ENCODE measurements at places on chromosomes 4 and X.
A peak's percentile ranks its signal among the peaks of the same experiment; 100 is the strongest.

- no peak for DNase-seq
Observed at GRCh38 chr4:146113171-146113570, 62.3 kb upstream of the LSM6 start.

DNA sequence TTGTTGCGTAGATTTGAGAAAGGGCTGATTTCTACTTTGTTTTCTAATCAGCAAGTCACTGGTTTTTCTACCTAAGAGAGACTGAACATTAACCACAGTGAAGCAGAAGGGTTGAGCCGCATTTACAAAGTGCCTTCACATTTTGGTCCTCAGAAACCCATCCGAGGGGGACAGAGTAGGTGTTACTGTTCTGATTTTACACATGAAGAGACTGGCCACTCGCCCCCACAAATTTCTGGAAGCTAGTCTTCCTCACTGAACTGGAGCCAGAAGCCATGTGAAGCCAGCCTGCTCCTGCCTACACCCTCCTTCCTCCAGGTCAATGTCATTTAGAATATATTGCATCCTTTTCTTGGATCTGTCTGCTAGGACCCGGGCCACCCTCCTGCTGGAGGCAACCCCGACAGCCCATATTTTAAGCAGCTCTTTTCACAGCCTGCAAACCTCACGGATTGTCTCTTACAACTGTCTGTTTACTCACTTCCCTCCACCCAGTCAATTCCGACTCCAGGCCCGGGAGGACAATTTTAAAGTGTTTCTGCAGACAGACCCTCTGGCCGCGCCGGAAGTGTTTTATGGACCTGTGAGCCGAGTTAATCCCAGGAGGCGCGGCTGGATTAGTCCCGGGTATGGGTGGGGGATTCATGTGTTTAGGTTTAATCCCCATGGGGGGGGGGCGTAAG lies 73.2 kb upstream of the BCOR start:
- DNase-seq: peak; percentile 76

DNA sequence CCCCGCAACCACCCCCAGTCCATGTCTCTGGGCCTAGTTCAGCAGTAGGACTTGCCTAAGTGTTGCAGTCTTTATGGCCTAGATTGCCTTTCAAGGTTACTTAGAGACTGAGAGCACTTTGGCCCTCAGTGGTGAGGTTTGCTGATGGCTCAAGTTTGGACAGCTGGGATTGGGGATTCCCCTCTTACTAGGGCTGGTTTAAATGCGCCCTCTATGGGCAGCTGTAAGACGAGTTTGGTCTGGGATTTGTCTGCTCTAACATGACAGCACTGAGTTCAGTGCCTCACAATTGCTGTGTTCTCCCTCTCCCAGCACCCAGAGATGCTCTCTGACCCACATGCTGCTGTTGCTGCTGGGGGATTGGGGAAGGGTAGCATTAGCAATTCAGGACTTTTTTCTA lies 23.1 kb downstream of the DACH2 start:
- peak; percentile 66 for DNase-seq

GRCh38 chrX:43166874-43167273 lies 388.9 kb upstream of the PPP1R2C start:
- DNase-seq: no peak

- no peak for DNase-seq
Observed at GRCh38 chrX:37926700-37927099, 79.3 kb upstream of the DYNLT3 start.

GRCh38 chrX:147891896-147892295 lies 19.8 kb upstream of the FMR1 start:
- no peak for DNase-seq

GRCh38 chr4:125511715-125512114 lies 197.0 kb downstream of the FAT4 start:
- DNase-seq: no peak

DNA sequence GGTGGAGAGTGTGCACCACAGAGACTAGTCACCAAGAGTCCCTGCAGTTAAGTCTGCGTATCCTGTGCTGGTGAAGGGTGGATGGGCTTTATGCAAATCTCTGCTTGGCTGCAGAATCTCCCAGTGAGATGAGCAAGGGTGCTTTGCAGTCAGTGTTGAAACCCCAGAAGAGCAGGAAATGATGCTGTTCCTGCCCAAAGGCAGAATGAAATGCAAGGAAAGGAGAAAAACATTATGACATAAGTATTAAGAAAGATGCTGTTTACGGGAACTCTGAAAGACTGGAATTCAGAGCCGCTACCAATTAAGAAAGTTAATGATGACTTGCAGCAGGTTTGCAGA lies 25.4 kb upstream of the ACSL1 start:
- no peak for DNase-seq

DNA sequence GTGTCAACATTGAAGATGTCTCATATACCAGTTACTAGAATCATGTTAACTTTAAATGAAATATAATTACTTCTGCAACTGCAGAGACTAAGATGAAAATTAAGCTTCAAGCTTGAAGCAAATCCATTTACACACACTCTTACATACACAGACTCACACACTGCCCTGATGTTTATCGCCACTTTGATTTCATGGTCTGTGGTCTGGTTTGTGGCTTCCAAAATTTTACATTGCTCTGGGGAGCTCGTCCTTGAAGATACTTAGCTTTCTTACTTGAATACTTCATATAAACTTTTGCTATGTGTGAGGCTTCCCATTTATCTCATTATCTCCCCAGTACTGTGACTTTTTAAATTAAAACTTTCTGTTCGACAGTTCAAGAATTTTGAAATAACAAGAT lies 35.8 kb downstream of the ARHGEF38 start:
- no peak for DNase-seq

DNA sequence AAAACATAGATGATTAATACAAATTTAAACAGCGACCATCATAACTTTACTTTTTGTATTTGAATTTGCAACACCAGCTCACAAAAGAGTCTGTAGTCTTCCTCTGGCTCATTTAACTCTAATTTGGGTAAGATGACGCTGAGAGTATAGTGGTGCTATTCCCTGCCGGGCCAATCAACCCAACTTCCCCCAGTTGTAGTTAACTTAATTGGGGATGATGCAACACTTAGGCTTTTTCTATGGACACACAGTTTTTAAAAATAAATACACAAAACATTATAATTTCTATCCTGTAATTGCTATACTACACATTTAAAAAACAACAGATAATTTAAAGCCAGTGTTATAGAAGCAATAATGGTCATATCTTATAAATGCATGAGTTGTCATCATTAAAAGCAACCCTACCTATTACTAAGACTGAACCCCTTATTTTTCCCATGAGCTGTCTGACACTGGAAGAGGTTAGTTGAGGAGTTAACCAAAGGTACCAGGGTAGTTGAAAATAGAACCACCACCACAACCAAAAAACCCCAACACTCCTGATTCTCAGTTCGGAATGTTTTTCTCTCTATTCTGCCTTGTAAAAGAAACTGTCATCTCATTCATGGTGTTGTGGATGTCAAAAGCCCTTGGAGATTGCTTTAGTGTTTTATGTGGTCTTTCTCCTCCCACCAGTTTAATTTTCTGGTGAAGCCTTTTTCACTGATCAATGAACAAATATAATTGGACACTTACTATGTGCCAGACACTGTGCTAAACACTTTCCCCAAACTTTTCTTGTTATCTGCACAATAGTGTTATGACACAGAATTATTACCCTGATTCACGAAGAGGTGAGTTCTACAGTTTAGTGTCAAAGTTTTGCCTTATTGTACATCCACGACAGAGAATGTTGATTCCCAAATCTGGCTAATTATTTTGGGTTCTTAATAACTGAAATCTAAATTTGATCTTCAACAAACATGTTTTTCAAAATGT lies 61.5 kb upstream of the RAPGEF2 start:
- no peak for DNase-seq

DNA sequence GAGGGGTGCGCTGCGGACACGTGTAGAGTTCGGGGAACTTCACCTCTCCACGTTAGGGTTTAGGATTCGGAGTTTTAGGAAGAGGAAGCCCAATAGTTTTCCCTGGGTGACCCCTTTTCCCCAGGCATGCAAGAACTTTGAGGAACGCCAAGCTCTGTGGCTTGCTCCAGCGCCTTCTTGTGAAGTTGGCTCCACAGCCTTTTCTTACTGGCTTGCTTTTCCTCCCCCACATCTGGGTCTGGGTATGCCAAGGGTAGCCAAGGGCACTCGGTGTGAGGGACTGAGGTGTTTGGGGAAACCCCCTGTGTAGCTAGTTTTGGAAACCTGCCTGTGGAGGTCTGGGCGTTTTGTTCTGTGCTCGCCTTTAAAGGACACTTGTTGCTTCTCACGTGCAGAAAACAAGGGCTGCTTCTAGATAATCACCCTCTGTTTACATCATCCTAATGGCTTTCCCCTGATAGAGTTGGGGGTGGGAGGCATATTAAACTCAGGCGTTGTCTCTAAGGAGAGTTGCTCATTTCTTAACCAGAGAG lies 746 bp downstream of the EDNRA start:
- DNase-seq: no peak

- no peak for DNase-seq
Observed at GRCh38 chr4:97412331-97412730, 730.9 kb downstream of the STPG2 start.
